Activated CD8-positive, alpha-beta memory T cell treated with anti-CD3 and anti-CD28 coated beads, Interleukin-2, amount 50 U/mL, for 48 hours (primary cell): ENCODE measurements at places on chromosomes 2 and 18.
A peak's percentile ranks its signal among the peaks of the same experiment; 100 is the strongest.

- no peak for DNase-seq
Observed at GRCh38 chr2:220858101-220858500, 714.0 kb downstream of the EPHA4 start.

- peak; percentile 71 for DNase-seq
Observed at GRCh38 chr2:169768262-169768995, 30.2 kb upstream of the SSB start.

GRCh38 chr2:221517146-221517695 is 54.9 kb downstream of the EPHA4 start:
- DNase-seq: no peak

- no peak for DNase-seq
Observed at GRCh38 chr2:30179536-30179935, 32.7 kb downstream of the YPEL5 start.

DNA sequence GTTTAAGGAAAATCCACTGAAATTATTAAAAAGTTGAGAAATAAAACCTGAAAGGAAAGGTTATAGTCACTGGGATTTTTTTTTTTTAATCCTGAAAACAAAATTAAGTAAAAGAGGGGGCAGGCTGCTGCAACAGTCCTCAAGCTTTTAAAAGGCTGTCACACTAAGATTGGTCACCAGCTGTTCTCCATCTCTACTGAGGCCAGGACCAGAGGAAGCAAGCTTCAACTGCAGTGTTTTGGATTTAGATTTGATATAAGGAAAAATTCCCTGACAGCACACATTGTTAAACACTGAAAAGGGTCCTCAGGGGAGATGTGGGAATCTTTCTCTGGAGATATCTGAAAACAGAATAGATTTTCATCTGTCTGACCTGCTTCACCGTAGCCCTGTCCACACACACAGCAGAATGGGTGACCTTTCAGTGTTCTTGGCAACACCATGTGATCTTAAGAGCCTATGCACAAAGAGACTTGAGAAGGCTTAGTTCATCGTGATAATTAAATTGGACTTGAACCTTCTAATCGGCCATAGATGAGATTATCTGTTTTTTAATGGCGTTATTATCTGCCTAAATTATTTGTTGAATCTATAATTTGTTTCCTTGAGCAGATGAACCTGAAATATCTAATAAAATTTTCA is 132.0 kb upstream of the BOD1L2 start:
- DNase-seq: no peak

- no peak for DNase-seq
Observed at GRCh38 chr2:96315400-96316071, 9.6 kb upstream of the ITPRIPL1 start.

DNA sequence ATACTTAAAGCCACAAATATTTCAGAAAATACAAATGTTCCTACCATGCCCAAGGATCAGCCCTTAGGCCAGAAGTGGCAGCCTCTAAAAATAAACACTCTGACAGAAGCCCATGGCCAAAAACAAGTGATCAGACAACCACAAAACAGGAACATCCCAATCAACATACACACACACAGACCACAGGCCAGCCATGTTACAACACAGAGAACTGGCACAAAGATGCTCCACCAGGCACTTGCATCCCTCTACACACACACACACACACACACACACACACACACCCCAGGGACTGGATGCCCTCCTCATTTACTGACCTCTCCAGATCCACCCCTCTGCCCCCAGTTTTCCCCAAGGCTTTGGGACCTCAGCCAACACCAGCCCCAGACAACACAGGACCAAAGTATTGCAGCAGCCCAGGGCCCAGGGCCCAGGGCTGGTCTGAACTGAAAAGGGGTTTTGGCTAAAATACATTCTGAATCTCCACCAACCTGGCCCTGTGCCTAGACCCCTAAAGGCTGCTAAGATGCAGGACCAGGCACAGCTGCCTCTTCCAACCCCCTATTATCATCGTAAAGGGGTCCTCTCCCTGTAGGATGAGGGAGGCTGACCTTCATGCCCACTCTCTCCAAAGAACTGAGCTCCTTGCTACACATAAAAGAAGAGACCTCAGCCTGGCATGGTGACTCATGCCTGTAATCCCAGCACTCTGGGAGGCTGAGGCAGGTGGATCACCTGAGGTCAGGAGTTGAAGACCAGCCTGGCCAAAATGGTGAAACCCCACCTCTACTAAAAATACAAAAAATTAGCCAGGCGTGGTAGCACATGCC is 151.4 kb downstream of the TNS1 start:
- DNase-seq: no peak

- no peak for DNase-seq
Observed at GRCh38 chr18:65919018-65919417, 168.2 kb downstream of the CDH7 start.

DNA sequence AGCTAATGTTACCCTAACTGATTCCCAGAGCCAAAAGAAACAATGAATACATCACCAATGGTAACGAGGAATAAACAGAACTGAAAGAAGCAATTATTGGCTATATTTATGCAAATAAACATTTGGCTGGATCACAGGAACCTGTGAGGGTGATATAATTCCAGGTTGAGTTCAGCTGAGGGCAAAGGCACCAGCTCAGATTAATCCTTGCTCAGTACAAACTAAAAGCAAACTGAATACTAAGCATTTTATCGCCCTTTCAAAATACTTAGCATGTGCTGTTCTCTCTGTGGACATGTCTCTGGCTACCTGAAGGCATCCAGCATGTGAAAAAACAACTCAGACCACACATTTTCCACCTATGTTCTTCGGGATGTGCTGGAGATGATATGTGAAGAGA is 791.7 kb downstream of the METTL4 start:
- DNase-seq: no peak

DNA sequence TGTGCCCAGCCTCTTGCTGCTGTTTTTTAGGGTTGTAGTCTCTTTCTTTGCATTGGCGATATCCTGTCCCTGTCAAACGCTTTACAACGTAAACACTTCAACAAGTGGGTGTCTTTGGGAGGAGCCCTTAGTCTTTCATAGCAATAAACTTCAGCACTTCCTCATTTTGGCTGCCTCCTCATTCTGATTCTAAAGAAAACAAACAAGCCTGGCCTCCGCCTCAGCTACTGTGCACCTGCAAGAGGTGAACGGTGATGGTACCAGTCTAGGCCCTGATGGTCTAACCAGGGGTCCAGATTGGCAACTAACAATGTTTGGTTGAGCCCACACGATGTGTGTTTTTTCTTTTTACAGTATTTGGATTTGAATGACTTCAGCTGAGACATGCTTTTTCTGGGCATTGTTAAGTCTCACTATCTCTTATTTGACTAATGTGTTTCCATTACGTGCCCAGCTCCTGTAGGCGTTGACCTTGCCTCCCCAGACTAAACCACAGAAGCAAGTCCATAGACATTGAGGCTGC is 53.2 kb upstream of the CUL3 start:
- no peak for DNase-seq

DNA sequence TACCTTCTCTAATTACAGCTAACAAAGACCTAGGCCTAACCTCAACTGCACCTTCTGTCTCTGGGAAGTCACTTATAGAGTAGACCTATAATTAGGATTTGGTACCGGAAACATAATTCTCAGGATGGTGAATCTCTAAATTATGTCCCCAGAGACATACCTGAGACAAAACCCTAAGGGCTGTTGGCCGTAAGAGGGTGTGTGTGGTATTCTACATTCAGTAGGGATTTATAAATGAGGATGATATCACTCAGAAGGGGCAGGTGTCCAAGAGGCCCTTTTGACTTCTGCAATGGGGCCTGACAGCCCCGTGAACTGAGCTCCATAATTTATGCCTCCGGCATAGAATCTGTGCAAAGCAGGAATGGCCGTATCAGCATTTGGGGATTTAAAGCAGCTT is 13.5 kb upstream of the DARS1 start:
- no peak for DNase-seq

DNA sequence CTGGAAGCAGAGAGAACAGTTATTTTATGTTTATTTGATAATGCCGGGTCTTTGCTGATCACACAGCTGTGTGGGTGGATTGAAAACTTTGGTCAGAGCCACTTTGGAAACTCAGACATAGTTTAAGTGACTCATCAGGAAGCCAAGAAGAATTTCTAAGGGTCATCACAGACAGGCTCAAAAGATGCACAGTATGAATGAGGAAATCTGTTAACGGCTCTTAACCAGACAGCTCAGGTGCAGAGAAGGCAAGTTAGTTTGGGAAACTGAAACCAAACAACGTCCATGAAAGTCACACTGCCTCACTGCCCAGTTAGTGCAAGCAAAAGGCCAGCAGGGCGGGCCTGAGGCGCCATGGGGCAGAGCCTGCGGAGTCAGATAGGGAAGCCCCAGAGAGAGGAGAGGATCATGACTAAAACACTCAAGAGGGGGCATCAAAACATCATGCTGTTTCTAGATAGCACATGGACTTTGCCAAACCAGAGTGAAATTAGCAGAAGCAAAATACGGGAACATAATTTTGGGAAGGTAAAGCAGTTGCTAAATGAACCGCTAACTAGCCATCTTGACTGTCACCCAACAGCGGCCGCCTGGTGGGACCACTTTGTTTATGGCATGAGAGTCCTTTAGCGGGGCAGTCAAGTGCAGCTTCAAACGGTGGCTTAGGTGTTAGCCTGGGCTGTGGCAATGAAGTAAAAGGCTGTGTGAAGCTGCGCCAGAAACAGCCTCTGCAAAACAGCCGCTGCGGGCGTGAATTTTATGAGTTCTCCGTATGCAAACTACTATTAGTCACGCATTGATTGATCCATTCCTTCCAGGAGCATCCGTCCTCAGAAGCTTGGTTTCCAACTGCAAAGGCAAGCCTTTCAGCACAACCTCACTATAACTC is 101.2 kb downstream of the KCTD18 start:
- no peak for DNase-seq

DNA sequence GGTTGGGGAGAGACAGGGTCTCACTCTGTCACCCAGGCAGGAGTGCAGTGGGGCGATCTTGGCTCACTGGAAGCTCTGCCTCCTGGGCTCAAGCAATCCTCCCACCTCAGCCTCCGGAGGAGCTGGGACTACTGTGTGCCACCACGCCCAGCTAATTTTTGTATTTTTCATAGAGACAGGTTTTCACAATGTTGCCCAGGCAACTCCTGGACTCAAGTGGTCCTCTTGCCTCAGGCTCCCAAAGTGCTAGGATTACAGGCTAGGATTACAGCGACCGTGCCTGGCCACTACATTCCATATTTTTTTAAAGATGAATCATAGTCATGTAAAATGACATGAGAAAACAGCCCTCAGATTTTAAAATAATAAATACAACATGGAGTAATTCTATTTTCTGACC is 32.3 kb downstream of the CWC22 start:
- no peak for DNase-seq

- DNase-seq: no peak
Observed at GRCh38 chr2:7813541-7814292, 868.1 kb upstream of the ID2 start.
